NCI-H1417 (cell line): ENCODE measurements at places on chromosomes 13 and 19.

DNA sequence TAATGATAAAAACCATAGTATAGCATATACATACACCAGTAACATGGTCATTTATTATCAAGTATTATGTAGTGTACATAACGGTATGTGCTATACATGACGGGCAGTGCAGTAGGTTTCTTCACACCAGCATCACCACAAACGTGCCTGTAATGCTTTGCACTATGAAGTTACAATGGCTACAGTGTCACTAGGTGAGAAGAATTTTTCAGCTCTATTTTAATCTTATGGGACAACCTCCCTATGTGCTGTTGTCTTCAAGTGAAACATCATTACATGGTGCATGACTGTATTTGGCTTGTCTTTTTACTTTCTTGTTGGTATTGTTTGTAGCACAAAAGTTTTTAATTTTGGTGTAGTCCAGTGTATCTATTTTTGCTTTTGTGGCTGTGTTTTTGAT, 18.7 kb downstream of the CDK8 start:
- no peak for DNase-seq

DNA sequence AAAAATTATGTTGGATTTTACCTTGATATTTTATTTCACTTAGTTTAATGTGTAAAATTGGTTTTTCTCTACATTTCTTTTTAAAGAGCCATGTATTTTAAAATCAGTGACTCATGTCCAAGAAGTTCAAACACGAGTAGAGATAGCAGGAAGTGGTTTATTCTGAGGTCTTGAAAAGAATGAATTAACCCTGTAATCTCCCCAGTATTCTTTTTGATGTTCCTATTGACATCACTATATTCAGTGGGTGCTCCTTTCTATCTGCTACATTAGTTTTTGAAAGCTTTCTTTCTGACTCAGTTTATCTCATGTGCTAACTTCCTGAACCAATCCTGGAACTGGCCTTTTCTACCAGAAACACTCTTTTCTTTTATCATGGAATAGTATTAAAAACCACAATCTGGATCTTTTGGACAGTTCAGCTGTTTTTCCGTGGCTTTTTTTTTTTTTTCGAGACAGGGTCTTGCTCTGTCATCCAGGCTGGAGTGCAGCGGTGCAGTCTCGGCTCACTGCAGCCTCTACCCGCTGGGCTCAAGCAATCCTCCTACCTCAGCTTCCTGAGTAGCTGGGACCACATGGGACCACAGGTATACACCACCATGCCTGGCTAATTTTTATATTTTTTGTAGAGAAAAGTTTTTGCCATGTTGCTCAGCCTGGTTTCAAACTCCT, 114.9 kb downstream of the PCCA start:
- DNase-seq: no peak

GRCh38 chr19:28290963-28291657, 921.8 kb downstream of the UQCRFS1 start:
- peak; percentile 31 for DNase-seq

GRCh38 chr13:84962849-84963248, 836.4 kb downstream of the SLITRK6 start:
- DNase-seq: no peak

DNA sequence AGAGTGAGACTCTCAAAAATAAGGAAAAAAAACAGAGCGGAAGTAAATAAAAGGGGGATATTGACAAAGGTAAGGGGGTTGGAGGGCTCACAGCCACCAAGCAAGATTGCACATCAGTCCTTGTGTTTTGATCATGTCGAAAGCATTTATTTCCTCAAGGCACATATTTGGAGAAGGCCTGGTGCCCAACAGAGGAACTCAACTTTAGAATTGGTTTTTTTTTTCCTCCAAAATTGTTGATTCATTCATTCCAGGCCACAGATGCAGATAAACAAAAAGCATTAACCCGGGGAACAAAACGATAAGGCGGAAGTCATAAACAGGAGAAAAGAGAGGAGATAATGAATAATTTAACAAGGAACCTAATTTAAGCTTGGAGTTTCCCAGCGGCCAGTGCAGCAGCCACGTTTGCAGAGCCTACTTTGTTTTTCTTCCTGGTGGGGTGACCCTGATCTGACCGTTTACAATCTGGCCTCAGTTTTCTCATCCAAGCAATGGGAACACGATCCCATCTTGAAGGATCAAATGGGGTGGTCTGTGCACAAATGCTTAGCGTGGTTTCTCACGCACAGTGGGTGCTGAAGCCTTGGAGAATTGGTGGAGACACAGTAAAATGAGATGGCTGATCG, 2.1 kb upstream of the PTPRS start:
- no peak for DNase-seq

GRCh38 chr13:105282406-105283285, 1252.8 kb downstream of the EFNB2 start:
- DNase-seq: no peak

- DNase-seq: no peak
Measured at GRCh38 chr13:48000559-48001113, 437 bp downstream of the SUCLA2 start.

DNA sequence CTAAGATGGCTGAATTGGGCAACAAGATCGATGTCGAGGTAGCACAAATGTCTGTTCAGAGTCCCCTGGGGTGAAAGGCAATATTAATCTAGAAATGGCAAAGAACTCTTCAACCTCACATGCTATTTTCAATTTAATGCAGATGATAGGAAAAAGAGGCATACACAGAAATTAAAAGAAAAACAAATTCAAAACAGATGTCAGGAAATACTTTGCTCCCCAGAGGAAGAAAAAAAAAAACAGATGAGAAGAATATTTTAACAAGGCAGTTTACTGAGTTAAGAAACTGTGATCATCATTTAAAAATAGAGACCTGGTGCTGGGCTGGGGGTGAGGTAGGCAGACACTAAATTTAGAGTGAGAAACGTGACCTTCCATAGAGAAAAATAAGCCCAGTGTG, 421.9 kb upstream of the ARGLU1 start:
- no peak for DNase-seq

- DNase-seq: peak; percentile 82
Measured at GRCh38 chr19:18417250-18418028, 1.8 kb upstream of the SSBP4 start.

GRCh38 chr19:18001777-18002345, 6.1 kb upstream of the ARRDC2 start:
- no peak for DNase-seq

DNA sequence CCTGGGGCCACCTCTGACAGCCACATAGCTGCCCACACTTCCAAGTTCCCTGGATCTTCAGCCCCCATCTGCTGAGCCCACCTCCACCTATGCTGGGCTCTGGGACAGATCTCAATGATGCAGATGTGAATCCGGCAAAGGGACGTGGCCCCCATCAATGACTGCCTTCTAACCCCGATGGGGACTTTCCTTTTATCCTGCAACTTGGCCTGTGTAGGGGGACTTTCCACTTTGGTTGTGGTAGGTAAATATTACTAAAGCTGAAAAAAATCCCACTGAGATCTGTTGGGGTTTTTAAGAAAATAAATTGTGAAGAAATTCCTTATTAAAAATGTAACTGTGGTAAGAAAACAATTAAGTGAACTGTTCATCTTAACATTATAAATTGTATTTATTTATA, 20.8 kb upstream of the ASPDH start:
- DNase-seq: no peak

- DNase-seq: no peak
Measured at GRCh38 chr19:28999724-29000433, 213.1 kb downstream of the UQCRFS1 start.
